ENCODE measurements at places on chromosomes 11 and 22.
A peak's percentile ranks its signal among the peaks of the same experiment; 100 is the strongest.

DNA sequence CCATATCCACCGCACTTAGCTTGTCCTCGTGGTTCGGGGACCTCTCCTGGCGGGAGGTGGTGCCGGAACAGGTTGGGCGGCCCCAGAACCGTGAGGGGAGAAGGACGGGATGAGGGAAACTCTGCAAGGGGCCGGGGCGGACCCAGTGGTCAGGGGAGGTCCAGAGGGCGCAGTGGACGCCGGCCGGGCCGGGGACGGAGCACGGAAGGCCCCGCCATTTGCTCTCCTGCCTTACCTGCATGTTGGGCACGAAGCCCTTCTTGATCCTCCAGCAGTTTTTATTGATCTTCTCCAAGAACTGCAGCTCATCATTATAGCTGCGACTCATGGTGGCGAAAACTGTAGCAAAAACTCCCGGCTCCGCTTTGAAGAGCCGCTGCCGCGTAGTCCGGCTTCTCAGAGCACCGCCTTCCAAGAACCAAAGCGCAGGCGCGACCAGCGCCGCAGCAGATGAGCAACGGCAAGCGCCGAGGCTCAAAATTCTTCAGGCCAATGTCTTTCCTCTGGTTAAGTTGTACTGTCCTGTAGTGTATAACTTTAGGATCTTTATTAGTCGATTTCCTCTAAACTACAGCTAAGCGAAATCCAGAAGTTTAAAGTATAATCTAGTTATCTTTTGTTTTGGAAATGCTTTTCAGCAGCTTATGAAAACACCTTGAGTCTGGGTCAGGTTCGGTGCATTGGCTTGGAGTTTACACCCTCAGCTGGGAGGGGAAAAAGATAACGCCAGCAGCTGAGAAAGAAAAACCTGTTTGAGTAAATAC, at the start of gene RTCB:
TSS of gene RTCB (minus strand) at position 419 of the 764 bp plus-strand sequence. CDS start at position 328, 91 bp downstream.
- DNase-seq = peak; percentile 93

DNA sequence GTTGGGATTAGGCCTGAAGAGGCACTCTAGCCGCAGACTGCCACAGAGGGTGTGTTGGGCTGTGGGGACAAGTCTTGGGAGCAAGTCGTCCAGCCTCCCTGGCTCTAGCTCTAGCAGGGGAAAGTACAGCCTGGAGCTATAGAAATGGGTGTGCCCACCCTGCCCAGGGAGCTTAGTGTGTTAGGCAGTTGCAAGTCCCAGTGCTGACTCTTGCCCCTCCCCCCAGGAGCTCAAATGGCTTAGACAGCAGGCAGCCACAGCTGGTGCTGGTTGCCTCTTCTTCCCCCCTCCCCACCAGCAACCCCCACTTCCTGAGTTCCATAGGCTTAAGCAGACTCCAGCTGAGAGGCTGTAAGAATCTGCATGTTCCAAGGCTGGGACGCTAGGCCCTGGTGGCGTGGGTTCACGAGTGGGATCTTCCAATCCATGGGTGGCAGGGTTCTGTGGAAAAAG, 61.2 kb downstream of the GUCY1A2 start:
- no peak for DNase-seq

DNA sequence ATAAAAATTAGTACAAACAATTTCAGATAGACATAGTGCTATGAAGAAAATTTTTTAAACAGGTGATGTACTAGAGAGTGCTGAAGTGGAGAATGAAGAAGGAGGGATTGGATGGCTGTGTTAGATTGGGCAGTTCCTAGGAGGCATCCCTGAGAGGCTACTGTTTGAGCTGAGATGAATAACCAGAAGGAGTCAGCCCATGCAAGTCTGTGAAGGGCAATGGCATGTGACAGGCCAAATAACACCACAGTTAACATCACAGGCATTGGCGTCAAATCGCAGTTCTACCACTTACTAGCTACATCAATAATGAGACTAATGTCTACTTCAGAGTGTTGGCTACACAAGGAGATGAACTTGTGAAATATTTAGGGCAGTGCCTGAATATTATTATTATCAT, 35.4 kb downstream of the HORMAD2 start:
- DNase-seq = no peak

DNA sequence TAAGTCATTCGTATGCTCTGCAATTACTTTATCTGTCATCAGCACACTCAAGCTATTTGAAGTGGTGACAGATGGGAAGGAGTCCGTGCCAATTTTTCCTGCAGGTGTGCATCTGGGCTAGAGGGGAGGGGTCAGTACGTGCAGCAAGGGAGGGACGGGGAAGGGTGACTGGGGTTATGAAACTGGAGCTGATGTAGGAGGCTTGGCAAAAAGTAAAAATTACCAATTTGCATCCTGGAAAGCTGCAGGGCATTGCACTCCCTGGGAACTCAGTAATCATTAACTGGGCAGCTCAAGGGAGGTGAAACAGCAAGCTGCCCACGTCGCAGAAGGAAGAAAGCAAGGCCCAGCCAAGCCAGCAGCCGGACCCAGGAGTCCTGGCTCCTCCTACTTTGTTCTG, 87.1 kb upstream of the TMEM45B start:
- no peak for DNase-seq

DNA sequence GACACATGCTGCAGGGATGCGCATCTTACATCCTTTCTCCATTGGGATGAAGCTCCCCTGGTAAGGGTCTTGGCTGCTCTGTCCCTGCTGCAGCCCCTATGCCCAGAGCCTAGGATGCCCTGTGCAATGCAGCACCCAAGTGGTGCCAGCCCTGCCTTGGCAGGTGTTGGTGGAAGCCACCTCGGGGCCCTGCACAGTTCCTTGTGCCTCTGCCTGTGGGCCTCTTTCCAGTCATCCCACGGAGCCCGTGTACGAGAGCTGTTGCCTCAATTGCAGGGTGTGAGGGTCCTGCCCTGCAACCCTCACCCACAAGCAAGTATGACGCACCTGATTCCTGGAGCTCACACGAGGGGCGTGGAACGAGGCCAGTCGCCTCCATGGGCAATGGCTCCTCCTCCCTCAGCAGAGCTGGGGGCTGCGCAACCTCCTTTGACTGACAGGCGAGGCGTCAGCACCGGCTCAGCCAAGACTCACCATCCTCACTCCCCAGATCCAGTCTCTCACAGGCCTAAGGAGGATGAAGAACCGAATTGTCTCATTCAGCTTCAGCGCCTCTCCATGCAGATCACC, 719.6 kb downstream of the BRD1 start:
- no peak for DNase-seq

DNA sequence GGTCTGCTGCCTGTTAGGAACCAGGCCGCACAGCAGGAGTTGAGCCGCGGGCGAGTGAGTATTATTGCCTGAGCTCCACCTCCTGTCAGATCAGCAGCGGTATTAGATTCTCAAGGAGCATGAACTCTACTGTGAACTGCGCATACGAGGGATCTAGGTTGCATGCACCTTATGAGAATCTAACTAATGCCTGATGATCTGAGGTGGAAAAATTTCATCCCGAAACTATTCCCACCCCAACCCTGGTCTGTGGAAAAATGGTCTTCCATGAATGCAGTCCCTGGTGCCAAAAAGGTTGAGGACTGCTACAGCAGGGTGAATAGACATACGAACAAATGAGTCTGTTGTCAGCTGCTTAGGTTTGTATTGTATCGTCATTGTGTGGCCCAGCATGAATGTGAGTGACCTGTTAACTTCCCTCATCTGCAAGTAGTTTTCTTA, 29.8 kb downstream of the RNF141 start:
- peak; percentile 37 for DNase-seq

- no peak for DNase-seq
Observed at GRCh38 chr11:7703740-7704139, 2.5 kb downstream of the OVCH2 start.

- no peak for DNase-seq
Observed at GRCh38 chr11:134358856-134359490, 27.2 kb downstream of the GLB1L2 start.

GRCh38 chr11:2129308-2129698, 9.9 kb downstream of the IGF2 start:
- no peak for DNase-seq

DNA sequence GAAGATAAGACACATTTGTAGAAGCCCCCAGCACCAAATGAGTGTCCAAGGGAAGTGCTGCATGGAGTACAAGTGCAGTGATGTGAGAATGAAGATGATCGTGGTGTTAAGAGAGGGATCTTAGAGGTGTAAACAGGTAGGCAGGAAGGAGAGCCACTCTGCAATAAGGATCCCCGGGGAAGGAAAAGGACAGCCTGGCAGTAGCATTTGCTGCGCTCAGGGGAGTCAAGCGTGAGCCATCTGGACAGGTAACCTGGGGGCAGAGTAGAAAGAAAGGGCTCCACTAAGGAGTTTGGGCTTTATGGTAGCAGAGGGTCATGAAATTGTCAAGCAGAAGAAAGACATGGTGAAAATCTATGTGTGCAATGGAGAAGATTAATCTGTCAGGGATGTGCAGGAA, 587.2 kb downstream of the BUD13 start:
- DNase-seq = no peak

DNA sequence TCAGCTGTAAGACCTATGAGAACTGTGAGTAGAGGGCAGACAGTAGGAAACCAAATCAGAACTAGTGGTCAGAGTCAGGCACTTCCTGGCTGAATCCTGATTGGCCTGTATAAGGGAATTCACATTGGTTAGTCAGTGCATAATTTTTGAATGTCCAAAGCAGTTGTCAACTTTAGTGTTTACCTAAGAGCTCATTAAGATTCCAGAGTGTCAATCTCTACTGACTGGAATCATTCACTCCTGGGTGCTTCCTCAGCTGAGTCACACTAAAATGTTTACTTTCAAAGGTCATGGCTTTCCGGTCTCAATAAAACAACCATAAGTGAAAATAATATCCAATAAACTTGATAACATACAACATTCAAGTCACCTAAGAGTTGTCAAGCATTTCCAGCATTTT, 306.1 kb downstream of the C11orf87 start:
- DNase-seq = no peak

DNA sequence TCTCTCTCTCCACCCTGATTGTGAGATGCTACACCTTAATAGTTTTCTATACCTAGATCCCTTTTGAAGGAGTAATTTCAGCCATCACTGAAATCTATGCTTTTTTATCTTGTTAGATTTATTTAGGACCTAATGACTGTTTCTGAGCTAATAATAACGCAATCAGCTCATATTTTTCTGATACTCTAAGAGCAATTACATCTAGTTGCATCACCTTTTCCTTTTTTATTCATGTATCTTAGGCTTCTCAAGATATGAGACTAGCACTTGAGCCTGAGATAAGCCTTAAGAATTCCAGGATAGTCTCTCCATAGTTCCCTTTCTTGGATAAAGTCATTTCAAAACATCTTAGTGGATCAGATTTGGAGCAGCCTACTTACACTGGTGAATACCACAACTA, 25.1 kb upstream of the CAVIN3 start:
- no peak for DNase-seq

DNA sequence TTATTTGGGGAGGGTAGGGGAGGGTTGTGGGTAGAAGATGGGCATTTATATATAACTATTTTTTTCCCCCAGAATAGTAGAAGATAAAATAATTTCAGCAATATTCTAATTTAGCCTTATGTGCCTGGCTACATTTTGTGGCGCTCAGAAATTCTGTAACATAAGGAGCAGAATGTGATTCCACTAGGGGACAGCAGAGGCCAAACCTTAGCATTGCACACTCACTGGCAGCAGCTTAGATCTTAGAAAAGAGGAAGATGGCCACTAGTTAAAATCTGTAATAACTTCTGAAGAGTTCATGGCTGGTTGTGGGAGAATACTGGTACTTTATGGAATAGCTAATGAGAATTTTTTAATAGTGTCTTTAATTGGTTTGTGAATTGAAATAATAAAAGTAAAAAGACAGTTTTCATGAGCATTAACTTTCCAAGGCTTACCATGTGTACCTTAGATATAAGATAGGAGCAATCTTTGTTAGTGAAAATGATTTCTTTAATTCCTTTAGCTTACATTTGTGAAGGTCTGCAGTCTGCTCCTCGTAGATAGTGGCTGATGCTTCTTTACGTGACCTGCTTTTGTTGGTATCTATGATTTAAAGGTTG, 33.1 kb downstream of the DDX10 start:
- peak; percentile 95 for DNase-seq

GRCh38 chr11:35142481-35143075, 3.6 kb downstream of the CD44 start:
- DNase-seq = no peak

- no peak for DNase-seq
Observed at GRCh38 chr22:46551996-46552395, 14.6 kb upstream of the CELSR1 start.

GRCh38 chr11:44446366-44446762, 119.1 kb upstream of the CD82 start:
- DNase-seq = no peak

GRCh38 chr11:86491027-86491426, 116.3 kb downstream of the CCDC81 start:
- no peak for DNase-seq

DNA sequence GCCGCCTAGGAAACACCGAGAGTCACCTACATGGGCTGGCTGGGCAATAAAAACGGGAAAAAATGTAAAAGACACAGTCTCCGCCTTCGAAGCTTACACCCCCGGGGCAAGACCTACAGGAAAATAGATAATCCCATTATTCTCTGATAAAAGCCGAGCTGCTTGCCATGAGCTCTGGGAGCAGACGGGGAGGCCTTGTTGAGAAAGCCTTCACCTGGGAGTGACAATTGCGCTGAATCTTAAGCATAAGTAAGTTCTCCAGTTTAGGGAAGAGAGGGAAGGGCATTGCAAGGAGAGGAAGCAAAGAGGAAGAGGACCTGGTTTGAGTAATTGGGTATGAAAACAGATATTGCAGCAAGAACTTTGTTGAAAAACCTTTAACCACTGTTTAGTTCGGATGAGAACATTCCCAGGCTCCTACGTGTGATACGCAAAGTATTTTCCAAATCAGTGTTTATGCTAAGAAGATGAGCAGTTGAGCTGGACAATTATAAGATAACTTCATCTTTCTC, 813 bp upstream of the BTBD10 start:
- no peak for DNase-seq

- DNase-seq = peak; percentile 42
Observed at GRCh38 chr11:9691865-9692264, 28.0 kb downstream of the SWAP70 start.

All from spinal cord (tissue), 10 donors.